Activated CD8-positive, alpha-beta T cell treated with anti-CD3 and anti-CD28 coated beads for 36 hours (primary cell): ENCODE measurements at places on chromosomes 5 and 9.

DNA sequence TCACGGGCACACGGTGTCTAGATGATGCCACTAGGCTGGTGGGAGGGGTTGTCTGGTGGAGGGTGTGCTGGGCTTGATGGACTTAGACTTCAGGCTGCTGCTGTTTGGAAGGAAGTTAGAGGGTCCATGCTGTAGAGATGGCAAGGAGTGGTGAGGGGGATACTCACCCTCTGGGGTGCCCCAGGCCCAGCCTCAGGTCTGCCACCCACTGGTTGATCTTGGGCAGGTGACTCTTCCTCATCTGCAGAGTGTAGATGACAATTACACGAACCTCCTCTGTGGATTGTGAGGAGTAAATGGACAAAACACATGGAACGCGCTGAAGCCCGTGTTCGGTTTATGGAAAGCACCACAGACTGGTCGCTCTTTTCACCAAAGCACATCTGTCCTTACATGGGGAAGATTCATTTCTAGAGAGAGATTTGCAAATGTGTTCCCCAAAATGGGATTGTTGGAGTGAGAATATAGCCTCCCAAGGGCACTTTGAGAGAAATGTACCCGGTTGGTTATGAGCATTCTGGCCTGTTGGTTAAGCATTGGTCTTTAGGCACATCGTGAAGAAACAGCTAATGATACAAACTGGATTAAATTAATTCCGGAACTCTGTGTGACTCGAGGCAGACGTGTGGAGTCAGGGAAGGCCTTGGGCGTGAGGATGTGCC, 58.2 kb downstream of the ZNF618 start:
- no peak for DNase-seq

DNA sequence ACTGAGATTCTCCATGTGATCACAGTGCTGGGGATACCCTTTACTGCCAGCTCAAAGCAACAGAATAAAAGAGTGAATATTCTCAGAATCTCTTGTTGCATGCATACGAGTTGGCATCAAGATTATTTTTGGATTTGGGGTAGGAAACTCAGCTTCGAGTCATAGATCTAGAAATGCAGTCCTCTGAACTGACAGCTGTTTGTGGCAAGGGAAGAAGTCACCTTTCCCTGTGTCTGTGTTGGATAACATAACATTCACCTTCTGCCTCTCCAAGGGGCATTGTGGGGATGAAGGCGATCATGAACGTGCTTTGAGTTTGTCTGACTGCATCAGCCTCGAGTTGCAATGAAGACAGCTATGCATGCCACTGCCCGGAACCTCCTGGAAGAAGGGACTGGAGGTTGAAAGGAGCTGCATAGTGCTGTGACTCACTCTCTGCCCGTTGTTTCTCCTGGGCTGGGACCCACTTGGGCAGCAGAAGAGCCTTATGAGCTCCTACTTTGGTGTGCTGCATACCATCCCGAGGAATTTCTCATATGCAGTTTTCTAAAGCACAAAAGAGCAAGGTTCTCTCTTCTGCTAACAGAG, 231.7 kb downstream of the ARHGAP26 start:
- DNase-seq, result peak; percentile 55

GRCh38 chr9:89666950-89667349, 62.1 kb downstream of the GADD45G start:
- no peak for DNase-seq

DNA sequence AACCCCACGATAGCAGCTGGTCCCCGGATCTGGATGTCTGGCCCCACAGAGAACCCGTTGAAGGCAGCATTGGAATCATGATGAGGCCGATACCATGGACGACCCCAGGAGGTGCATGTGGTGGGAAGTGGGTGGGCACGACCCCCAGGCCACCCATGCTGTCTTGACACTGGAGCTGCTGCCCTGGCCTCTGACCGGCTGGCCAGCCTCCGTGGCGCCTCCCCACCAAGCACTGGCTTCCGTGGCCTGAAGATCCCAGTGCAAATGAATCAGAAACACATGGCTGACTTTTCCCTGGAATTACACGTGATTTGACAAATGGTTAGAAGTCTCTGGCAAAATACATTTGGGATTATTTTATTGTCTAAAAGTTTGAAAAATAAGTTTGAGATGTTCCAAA, 259.0 kb upstream of the IRX1 start:
- DNase-seq, result no peak

GRCh38 chr5:116989995-116990394, 415.4 kb upstream of the SEMA6A start:
- no peak for DNase-seq

DNA sequence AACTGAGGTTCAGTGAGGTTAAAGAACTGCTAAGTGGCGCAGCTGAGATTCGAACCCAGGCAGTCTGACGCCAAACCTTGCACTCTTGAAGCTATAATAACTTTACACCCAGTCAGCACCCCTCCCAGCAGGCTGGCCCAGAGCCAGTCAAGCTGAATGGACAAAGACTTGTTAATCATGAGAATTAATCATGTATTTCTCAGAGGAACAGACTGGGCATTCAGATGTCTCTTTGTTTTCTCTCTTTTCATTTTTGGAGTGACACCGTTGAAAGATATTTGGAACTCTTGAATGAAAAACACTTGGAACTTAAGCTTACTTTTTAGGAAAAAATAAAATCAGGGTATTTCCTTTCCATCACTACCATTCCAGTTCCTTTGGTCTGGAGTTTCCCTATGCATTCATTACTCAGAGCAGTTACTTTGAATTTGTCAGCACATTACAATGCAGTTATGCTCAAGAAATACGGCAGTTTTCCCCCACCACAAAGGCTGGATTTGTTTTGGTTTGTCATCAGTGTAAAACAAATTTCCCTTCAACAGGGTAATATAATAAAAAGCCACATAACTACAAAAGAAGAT, 22.6 kb upstream of the MAMDC2 start:
- DNase-seq, result no peak

GRCh38 chr9:114394523-114395333, 6.9 kb upstream of the AKNA start:
- no peak for DNase-seq
